ENCODE measurements at places on chromosomes 6 and 20.

DNA sequence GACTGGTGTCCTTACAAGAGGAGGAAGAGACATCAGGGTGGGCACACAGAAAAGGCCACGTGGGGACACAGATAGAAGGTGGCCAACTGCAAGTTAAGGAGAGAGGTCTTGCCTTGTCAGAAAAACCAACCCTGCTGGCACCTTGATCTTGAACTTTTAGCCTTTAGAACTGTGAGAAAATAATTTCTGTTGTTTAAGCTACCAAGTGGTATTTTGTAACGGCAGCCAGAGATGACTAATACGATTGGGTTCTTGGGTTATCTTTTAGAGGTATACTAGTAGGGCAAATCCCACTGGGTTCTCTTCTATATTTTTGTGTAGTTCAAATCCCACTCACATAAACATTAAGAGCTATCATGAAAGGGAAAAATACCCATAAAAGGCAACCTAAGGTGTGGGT lies 31.9 kb upstream of the ZBTB24 start:
- no peak for DNase-seq

GRCh38 chr6:155075930-155076695 lies 81.0 kb downstream of the TIAM2 start:
- DNase-seq: no peak

GRCh38 chr20:49284818-49285217 lies 7.0 kb upstream of the ZNFX1 start:
- DNase-seq: no peak

DNA sequence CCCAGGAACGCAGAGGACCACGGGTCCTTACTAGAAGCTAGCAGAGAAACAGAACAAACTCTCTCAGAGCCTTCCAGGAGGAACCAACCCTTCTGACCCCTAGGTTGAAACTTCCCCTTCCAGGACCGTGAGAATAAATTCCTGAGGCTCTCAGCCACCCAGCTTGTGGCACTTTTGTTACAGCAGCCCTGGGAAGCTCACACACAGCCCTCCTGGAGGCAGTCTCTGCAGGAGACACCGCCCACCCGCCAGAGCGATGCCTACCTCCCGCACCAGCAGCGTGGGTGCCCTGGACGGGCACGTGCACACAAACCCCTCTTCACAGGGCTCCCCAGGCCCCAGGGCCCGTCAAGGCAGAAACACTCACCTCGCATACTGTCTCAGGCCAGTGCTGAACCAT lies 4.2 kb downstream of the RNASET2 start:
- DNase-seq: no peak

DNA sequence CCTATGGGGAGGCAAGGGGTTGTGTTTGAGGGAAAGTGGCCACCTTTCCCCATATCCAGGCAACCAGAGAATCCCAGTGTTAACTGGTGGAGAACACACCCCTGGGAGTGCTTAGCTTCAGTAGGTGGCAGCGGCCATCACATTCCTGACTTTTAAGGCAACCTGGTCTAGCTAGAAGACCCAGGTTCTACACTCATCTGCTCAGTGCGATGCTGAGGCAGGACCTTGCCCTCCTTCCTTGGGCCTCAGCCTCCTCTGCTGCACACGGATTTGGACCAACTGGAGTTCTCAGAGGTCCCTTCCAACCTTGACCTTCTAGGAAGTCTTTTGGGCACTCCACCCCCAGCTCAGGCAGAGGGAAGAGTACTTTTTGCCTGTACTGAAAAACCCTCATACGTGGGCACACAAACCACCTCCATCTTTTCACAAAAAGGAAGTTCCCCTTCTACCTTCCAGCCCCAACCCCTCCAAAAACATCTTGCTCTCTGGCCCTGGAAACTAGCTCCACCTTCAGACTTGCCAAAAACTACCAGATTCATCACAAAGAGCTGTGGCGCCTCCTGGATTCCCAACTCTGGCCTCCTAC lies 2.9 kb downstream of the CCND3 start:
- DNase-seq: no peak

DNA sequence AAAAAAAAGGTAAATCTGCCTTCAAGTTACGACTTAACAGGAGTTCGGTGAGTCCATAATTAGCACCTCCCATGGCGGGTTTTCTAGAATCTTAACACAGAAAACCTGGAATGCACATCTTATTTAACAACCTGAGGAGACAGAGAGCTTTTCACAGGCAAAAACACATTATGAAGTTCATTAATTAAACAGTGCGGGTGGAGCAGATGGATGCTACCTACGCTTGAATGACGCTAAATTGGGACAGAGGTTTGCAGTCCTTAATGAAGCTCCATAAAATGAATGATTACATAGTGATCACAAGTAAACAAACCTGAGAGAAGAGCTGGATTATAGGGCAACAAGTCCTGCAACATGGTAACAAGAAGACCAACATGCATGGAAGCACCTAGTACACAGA lies 81.0 kb downstream of the INSM1 start:
- DNase-seq: no peak

DNA sequence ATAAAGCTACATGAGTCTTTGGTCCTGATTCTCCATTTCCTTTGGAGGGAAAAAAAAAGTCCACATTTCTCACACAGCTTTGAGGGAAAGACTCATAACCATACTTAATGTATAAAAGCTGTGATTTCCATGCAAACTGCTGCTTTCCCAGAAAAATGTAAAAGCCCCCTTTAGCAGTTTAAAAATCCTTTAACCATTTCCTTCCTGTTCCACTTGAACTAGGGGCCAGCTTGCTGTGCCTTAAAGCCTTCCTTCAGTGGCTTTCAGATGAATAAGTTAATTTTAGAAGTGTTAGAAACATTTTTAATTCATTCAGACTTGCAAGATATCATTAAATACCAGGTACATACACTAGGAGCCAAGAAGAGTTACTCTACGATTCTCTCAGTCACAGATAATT lies 273.5 kb downstream of the PKHD1 start:
- DNase-seq: no peak

DNA sequence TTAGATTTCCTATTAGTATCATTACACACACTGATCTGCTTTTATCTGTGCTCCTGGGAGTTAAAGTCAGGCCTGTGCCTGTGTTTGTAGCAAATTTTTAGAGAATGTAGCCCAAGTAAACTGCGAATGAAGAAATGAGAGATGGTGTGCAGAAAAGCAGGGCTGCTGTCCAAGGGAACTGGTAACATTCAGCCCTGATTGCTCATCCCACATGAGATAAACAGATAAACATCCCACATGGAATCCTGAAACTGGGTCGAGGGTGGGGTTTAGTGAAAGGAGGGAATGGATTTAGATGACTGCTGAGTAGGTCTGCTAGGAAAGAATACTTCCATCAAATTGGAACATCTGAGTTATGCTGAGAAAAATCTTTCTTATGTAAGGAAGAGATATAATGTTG lies 69.1 kb downstream of the GRIK2 start:
- DNase-seq: no peak
